Stomach (tissue), 19 donors: ENCODE measurements at places on chromosomes 12 and 14. TPM values are rescaled to one million over a fixed set of nuclear protein-coding genes. Genes with fewer than 3 reads are reported as not detected.

The CGRRF1 gene
- total RNA-seq, result 30.9 TPM

The CRACR2A gene
- 5.7 TPM for total RNA-seq

The TMTC2 gene
- 60.0 TPM for total RNA-seq

The GNB3 gene
- total RNA-seq, result 6.4 TPM

The CCDC91 gene
- 54.7 TPM for total RNA-seq

The FSCB gene
- not detected for total RNA-seq

The FIGNL2 gene
- total RNA-seq, result 0.73 TPM

The LRP1-AS gene
- total RNA-seq, result not detected

The OR4E2 gene
- not detected for total RNA-seq

The KRT74 gene
- not detected for total RNA-seq

The OR10A7 gene
- total RNA-seq, result not detected

The FZD10 gene
- 0.72 TPM for total RNA-seq

The ARHGAP9 gene
- 5.0 TPM for total RNA-seq

The PEX5 gene
- total RNA-seq, result 21.7 TPM

The STON2 gene
- total RNA-seq, result 7.8 TPM

The NRIP2 gene
- total RNA-seq, result not detected

The DAO gene
- not detected for total RNA-seq

The PTHLH gene
- total RNA-seq, result 0.58 TPM

The TXNRD1 gene
- 61.8 TPM for total RNA-seq

The DHH gene
- total RNA-seq, result not detected
